ENCODE measurements at places on chromosomes 1 and 21.

DNA sequence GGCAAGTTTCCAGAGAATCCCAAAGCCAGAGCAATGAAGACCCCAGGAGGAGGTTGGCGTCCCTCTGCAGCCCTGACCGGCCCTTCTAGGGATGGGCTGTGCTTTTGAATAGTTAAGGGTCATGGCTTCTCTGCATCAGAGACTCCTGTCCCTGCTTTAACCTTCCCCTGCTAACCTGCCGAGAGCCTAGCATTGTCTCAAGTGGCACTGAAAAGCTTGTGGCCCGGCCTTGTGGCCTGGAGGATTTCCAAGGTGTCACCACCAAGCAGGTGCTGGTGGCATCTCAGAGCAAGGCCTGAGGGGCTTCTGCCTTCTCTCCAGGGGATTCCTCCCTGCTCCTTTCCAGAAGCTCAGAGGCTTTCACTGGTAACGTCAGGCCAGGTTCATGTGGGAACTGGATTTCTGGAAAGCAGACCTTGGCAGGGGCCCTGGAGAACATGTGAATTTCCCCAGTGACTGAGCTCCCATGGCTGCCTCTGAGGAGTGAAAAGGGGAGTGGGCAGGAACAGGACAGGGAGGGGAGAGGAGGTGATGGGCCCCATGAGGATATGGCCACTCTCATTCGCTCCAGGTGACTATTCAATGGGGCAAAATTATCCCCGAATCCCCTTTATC lies 409.9 kb downstream of the PTPRU start:
- DNase-seq, result no peak

GRCh38 chr1:150365941-150366340 lies 2.0 kb downstream of the RPRD2 start:
- DNase-seq, result no peak

- DNase-seq, result no peak
Measured at GRCh38 chr1:230465691-230466090, 39.6 kb upstream of the PGBD5 start.

- DNase-seq, result no peak
Measured at GRCh38 chr1:57632401-57632800, 208.5 kb upstream of the DAB1 start.

GRCh38 chr1:54240741-54241335 lies 40.9 kb downstream of the MRPL37 start:
- DNase-seq, result no peak

GRCh38 chr1:159012495-159012894 lies 2.8 kb downstream of the IFI16 start:
- DNase-seq, result no peak
